Putamen (tissue), 1 donor: ENCODE measurements at places on chromosomes 12 and 14.

GRCh38 chr12:79296871-79297270 lies 393.9 kb downstream of the PAWR start:
- DNase-seq: no peak

DNA sequence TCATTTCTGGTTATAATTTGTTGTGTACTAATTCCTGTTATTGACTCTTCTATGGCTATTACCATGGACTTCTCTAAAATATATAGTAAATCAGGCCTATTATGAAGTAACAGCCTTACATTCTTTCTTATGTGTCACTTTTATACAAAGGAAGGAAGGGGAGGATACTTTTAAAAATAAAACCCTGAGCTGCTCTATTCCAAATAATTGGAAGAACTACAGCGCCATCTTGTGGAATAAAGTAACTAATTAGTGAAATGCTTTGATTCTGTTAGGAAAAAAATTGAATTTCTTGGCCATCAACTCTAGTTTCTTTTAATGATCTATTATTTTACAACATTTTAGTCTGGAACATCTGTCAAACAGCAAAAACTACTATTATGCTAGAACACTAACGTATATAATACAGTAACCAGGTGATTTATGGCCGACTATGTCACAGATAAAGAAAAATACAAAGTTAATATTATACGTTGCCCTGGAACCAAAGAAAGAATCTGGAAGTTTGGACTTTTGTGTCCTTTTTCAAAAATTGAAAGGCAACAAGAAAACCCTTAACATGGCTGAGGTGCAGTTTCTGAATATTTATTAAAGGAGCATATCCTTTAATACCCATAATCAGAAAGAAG lies 55.0 kb upstream of the NELL2 start:
- DNase-seq: no peak

DNA sequence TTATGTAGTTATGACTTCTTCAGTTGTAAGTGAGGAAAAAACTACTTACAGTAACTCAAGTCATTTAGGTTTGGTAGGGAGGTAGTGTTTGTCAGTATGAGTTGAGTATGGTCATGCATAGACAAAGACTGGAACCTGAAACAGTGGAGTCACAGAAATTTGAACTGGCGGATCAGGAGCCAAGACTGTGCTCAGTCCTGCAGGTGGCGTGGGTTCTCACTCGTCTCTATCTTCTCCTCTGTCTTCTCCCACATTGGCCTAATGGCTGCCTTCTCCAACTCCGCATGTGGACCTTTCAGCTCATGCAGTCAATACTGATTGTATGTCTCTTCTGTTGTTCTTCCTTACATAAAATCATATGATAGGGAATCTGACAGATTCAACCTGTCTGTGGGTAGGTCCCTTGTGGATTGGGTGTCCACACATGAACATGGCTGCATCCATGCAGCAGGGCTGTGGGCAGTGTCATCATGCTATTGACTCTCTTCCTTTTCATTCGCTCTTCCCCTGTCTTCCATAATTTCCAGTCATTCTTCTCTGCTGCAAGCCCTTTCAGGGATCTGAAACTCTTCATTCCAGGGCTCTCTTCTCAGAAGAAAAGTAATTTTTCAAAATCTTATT lies 78.8 kb upstream of the NEDD1 start:
- DNase-seq: no peak

DNA sequence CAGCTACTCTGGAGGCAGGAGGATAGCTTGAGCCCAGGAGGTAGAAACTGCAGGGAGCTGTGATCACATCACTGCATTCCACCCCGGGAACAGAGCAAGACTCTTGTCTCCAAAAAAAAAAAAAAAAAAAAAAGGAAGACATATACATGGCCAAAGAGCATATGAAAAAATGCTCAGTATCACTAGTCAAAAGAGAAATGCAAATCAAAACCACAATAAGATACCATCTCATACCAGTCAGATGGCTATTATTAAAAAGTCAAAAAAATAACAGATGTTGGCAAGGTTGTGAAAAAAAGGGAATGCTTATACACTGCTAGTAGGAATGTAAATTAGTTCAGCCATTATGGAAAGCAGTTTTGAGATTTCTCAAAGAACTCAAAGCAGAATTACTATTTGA lies 174.8 kb upstream of the ATF7IP start:
- DNase-seq: no peak

GRCh38 chr14:96265383-96266095 lies 9.5 kb downstream of the BDKRB1 start:
- DNase-seq: no peak

DNA sequence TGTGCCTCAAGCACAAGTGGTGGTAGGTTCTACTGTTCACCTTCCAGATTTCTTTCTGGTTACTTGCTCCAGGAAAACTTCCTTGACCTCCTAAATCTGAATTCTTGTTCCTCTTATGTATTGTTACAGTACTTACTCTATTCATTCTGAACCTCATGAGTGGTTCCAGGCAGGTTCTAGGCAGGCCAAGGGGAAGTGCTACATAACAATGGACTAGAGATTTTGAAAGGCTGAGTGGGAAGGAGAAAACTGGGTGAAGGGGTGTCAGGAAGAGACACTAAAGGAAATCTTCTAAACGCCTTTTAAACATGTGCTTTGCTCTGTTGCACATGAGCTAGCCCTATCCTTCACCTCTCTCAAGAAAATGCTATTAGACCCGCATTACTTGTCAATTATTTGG lies 1.6 kb downstream of the YARS2 start:
- no peak for DNase-seq

- no peak for DNase-seq
These were observed 13.3 kb downstream of the SBNO1 start for GRCh38 chr12:123351349-123351748.

GRCh38 chr12:118537481-118537917 lies 161.1 kb downstream of the SUDS3 start:
- peak; percentile 80 for DNase-seq

DNA sequence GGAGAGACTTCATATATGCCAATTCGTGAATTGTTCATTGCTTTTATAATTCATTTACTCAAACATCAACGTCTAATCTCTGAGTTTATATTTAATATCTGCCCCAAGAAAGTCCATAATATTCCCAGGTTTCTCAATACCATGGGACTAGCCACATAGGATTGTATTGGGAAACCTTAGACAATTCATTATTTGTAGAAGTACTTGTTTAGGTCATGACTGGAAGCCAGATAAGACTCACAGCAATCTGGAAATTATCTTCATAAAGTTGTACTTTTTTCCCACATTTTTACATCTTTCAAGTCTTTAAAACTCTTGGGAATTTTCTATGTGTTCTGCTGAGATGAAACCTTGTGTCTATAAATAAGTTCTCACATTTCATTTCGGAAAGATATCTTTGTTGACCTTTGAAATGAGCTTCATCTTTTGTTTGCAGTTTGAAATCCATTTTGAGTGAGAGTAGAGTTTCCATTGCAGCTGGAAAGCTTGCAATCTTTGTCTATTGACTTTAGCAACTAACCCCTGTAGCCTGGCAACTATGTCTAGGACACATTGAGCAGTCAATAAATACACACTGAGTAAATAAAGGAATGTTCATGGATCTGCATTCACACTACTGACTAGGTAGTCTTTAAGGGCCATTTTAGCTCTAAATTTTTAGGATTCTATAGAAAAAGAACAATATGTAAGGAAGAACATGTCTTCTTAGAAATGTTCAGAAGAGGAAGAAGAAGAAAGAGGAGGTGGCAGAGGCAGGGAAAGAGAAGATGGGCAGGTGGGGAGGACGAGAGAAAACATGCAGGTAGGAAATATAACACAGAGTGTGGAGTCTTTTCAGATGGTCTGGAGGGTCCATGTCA lies 154.4 kb downstream of the LRIG3 start:
- DNase-seq: no peak

DNA sequence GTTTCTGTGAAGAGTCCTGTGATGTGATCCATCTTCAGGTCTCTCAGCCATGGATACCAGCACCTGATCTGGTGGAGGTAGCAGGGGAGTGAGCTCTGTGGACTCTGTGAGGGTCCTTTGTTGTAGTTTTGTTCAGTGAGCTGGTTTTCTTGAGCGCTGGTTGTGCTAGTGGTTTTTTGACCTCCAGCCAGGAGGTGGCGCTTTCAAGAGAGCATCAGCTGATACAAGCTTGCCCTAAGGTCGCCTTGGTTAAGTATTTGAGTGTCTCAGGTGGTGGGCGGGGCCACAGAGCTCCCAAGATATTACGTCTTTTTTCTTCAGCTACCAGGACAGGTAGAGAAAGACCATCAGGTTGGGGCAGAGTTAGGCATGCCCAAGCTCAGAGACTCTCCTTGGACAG lies 139.7 kb downstream of the TTLL5 start:
- DNase-seq: no peak

- DNase-seq: no peak
These were observed 21.9 kb downstream of the YBX3 start for GRCh38 chr12:10701131-10701681.

DNA sequence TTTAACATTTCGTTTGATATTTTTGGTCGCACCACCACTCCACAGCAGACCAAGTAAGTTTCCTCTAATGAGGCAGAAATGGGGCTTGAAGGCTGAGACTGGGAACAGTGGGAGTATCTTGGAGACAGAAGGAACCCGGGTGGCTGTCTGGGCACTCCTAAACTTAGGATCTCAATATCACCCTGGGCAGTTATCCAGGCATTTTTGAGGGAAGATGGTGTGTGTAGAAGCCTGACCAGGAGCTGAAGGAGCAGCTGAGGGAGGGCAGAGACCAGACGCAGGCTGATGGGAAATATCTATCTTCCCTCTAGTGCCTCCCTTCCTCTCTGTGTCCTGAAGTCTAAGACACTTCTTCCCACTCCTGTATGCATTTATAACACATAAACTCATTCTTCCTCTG lies 10.7 kb downstream of the MARS1 start:
- DNase-seq: no peak

DNA sequence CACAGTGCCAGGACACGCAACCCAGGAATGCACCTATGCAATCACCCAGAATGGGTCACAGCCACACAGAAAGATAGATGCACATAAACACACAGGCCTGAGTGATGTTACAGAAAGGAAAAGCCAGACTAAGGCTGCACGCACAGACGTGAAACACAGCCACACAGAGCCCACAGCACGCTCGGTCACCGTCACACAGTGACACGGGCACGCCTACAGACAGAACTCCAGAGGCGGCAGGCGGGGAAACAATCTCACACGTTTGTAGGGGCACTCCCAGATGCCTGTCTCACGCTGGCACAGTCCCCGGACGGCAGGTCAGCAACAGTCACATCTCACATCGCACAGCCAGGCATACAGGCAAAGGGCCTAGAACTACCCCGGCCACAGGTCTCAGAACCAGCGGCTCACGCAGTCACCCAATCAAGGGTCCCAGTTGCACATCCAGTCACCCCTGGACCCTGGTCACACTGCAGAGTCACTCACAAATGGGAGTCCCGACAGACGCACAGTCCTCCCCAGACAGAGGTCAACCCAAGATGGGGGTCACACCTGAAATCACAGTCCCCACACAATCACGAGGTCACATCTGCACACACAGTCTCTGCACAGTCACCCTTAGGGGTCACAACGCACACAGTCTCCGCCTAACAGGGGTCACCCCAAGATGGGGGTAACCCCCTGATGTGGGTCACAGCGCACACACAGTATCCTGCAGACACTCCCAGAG lies 790 bp downstream of the SSH1 start:
- DNase-seq: no peak
